ENCODE measurements at places on chromosomes 13 and 19.
A peak's percentile ranks its signal among the peaks of the same experiment; 100 is the strongest.

GRCh38 chr13:114140131-114140905 is 7.9 kb upstream of the RASA3 start:
- DNase-seq = peak; percentile 77

GRCh38 chr13:39281539-39282150 is 243.4 kb downstream of the NHLRC3 start:
- DNase-seq = no peak

- no peak for DNase-seq
Observed at GRCh38 chr19:51521357-51521756, 10.1 kb downstream of the SIGLEC6 start.

GRCh38 chr19:17997969-17998826 is 9.8 kb upstream of the ARRDC2 start:
- no peak for DNase-seq

DNA sequence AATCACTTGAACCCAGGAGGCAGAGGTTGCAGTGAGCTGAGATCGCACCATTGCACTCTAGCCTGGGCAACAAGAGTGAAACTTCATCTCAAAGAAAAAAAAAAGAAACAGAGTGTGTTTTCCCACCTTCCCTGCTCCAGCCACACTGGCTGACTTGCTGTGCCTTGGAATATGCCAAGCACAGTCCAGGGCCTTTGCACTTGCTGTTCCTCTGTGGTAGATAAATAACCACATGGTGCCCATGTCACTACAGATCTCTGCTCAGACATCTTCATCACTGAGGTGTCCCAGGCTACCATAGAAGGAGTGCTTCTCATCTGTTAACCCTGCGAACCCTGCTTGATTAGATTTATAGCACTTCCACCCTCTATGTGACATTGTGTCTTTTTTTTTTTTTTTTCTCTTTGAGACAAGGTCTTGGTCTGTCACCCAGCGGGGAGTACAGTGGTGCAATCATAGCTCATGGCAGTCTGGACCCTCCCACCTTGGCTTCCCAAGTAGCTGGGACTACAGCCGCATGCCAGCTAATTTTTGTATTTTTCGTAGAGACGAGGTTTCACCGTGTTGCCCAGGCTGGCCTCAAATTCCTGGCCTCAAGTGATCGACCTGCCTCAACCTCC is 10.4 kb downstream of the SMARCA4 start:
- DNase-seq = no peak

GRCh38 chr19:11092181-11092538 is 2.9 kb downstream of the LDLR start:
- DNase-seq = peak; percentile 28
